ENCODE measurements at places on chromosomes 4 and X. TPM values are rescaled to one million over a fixed set of nuclear protein-coding genes. Genes with fewer than 3 reads are reported as not detected.

Gene GLRA2
- 1.3 TPM for total RNA-seq

Gene CXCR3
- not detected for total RNA-seq

Gene C1QTNF7
- not detected for total RNA-seq

- DNase-seq, result peak; percentile 42
Measured at GRCh38 chr4:10611673-10612072, 72.9 kb downstream of the CLNK start.

DNA sequence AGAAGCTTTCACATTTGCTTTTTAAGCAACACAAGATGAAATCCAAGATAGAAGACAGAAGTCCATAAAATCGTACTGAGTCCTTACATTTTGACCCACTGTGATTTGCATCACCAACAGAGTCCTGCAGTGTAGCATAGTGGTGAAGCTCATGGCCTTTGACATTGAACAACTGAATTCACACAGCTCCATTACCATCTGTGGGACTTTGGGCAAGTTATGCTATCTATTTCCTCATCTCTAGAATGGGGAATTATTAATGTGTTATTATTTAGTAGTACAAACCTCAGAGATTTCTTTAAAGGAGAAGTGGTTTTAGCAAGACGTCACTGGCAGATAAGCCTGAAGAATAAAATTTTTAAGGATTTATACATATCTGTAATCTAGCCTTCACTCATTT is 10.7 kb downstream of the GPRIN3 start:
- no peak for DNase-seq

DNA sequence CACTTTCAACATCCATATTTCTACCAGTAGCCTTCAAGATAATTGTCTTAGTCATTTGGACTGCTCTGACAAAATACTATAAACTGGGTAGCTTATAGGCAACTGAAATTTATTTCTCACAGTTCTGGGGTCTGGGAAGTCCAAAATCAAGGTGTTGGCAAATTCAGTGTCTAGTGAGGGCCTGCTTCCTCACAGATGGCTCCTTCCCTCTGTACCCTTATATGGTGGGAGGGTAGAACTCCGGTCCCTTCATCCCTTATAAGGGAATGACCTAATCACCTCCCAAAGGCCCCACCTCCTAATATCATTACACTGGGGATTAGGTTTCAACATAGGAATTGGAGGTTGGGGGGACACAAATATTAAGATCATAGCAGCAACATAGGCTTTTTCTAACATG is 7.4 kb upstream of the TBC1D25 start:
- DNase-seq, result no peak

GRCh38 chrX:118745570-118745969 is 18.2 kb downstream of the IL13RA1 start:
- no peak for DNase-seq

Gene MAOA
- not detected for total RNA-seq

All from Caki2 (cell line).